Daoy (cell line): ENCODE measurements at places on chromosomes 5 and 9. TPM values are rescaled to one million over a fixed set of nuclear protein-coding genes. Genes with fewer than 3 reads are reported as not detected.

DNA sequence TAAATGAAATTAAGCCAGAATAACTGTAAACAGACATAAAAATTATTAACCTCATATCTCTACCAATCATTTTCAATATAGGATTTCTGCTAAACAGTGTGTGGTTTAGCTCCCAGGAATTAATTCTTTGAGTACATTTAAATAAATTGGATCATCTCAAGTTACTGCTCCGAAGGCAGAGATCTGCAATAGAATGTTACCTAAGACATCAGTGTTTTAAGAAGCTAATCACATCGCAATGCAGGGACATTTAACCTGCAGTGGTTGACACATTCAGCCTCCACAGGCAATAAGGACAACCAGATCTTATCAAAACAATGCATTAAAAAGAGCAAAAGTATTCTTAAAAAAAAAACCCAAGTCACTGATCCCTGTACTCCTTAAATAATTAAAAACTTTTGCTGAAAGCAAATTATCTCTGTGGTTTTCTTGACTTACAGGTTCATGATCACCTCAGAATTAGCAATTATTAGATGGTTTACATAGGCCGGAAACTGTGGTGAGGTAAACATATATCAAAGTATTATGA is 45.7 kb downstream of the PRDM6 start:
- no peak for DNase-seq

The SLC36A3 gene
- not detected in 2 replicates for total RNA-seq

The SVEP1 gene
- total RNA-seq = 0.86 and 1.3 TPM in 2 replicates

The WDR38 gene
- 0.12 TPM in 1 of 2 replicates, not detected in the other for total RNA-seq

DNA sequence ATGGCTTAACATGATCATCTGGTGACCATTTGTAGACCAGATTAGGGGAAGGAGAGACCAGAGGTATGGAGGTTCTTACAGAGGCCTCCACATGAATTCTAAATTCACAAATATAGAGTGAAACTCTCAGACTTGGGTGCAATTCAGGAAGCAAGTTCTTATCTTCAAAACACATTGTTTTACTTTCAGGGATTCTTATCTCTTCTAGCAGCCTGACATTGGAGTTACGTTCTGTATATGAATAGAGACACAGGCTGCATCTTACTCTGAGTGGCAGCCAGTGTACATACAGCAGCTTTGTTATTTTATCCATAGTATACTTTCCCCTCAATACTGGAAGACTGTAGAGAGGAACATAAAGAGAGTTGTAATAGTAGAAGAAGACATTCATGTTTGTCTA is 1331.7 kb upstream of the WWC1 start:
- DNase-seq = no peak

The ABLIM3 gene
- total RNA-seq = 6.4 and 10.6 TPM in 2 replicates

The DMRTA1 gene
- not detected in 2 replicates for total RNA-seq

- DNase-seq = peak; percentile 71
These were observed 674 bp downstream of the LHFPL2 start for GRCh38 chr5:78647838-78648358.

- DNase-seq = no peak
These were observed 133.2 kb downstream of the ERCC6L2 start for GRCh38 chr9:96008502-96009222.

- no peak for DNase-seq
These were observed 169.3 kb downstream of the DCP2 start for GRCh38 chr5:113145757-113146387.

DNA sequence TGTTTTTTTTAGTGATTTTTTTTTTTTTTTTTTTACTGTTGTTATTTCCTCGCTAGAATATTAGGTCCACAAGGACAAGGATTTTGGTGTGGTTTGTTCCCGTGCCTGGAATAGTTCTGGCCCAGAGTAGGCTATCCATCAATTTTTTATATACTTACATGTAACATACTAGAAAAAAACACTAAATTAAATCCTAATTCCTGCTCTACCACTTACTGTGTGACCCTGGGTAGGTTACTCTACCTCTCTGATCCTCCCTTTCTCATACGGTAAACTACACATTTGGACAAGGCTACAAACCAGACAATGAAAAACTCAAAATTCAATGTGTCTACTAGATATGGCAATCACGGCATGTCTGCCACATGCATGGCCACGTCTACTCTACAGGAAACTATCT is 141.3 kb upstream of the ABCA1 start:
- DNase-seq = no peak

- DNase-seq = no peak
These were observed 9.5 kb downstream of the CPLX2 start for GRCh38 chr5:175880797-175881312.

GRCh38 chr5:176726746-176727527 is 79.7 kb downstream of the TSPAN17 start:
- DNase-seq = no peak

- DNase-seq = peak; percentile 85
These were observed 65.7 kb downstream of the IRX2 start for GRCh38 chr5:2685651-2686272.

DNA sequence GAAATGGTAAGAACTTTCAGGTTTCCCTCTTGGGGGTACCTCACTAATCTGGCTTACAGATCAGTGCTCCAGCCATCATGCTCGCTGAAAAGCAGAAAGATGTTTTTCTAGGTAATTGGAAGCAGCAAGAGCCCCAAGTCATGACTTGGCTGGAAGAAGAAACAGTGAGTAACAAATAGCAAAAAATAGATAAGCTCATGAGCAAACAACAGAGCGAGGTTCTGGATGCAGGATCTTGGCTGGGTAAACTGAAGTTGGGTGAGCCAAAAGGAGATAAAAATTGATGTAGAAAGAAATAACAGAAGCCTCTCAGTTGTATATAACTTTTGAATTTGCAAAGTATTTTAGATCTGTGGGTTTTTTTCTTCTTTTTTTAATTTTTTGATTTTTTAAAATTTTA is 110.1 kb downstream of the INSYN2B start:
- no peak for DNase-seq

DNA sequence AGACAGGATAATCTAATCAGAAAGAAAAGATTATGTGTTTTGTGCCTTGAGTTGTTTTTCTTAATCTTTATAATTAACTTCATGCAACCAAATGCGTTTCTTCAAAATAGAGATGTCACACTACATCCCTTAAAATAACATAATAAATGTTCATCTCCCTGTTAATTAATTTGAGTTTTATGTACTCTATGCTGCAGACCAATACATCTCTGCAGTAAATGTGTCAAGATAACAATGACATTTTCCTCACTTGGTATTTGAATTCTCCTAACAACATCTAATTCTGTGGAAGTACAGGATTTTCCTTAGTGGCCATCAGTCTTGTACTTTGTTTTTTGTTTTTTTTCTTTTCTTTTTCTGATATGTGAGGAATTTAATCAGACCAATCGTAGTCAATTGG is 279.2 kb upstream of the TYRP1 start:
- DNase-seq = no peak

The LRRC19 gene
- total RNA-seq = not detected in 2 replicates

DNA sequence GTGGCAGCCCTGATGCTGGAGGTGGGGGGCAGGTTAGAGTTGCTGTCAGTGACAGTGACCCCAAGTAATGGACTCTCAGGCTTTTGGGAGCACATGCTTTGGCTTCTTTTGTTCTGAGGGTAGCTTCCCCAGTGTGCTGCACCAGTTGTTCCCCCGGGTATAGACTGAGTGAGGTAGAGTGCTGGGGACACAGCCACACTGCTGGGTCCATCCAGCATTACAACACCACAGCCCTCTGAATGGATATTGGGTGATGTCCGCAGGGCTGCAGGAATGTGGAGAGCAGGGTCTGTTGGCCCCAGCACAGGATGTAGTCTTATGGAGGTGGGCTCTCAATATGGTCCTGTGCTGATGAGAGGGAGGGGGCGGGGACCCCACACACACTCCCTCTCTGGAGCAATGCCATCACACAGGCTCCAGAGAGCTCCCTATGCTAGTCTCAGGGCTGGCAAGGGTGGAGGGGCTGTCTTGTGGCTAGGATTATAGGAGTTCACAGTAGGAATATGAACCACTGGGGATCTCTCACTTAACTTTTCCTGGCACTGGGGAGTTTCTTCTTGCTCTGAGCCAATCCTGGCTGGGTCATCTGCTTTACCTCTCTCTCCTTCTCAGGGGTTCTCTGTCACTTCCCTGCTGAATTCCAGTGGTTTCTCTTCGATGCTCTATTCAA is 20.7 kb downstream of the OSMR start:
- no peak for DNase-seq

DNA sequence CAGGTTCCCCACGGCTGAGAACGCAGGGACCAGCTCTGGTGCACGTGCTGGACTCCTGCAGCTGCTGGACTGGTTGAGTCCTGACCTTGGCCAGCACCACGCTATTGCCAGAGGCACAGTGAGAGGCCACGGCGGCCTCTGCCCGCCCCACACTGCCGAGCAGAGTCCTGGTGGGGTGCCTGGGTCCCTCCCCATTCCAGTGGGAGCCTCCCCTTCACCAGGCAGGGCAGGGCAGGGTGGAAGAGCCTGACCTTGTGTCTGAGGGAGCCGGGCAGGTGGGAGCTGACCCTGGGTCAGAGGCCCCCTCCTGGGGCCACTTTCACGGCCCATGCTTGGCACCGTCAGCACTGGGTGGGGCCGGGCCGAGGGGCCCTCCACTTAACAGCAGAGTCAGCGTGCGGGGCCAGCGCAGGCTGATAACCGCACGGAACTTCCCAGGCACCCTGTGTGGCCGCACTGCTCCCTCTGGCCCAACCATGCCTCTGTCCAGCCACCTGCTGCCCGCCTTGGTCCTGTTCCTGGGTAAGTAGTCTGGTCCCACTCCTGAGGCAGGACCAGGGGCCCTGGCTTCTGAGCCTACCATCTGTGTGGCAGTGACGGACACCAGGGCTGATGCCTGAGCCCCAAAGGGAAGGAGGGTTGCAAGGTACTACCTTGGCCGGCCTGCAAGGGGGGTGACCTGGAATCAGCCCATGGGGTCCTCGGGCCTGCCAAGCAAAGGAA is at the start of gene MAMDC4:
Gene MAMDC4 (plus strand): TSS at position 406 of the 723 bp plus-strand sequence. CDS start 71 bp downstream, at position 477.
- peak; percentile 5 for DNase-seq

DNA sequence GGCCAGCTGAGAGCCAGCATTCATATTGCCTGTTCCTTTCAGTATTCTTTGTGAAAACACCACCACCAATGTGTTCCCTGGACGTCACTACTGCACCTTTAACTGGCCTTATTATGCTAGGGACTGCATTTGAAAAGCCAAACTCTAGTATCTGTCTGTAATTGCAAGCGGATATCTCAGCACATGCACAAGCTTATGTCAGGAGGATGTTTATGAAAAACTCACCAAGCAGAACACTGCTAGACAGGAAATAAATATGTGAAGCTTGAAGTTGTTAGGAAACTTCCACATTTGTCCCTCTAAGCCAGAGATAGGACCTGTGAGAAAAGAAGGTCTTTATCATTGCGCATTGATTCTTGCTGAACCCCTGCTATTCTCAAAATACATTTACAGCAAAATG is 135.4 kb upstream of the CCDC152 start:
- DNase-seq = no peak

GRCh38 chr9:7910426-7911020 is 110.9 kb upstream of the DMAC1 start:
- no peak for DNase-seq

DNA sequence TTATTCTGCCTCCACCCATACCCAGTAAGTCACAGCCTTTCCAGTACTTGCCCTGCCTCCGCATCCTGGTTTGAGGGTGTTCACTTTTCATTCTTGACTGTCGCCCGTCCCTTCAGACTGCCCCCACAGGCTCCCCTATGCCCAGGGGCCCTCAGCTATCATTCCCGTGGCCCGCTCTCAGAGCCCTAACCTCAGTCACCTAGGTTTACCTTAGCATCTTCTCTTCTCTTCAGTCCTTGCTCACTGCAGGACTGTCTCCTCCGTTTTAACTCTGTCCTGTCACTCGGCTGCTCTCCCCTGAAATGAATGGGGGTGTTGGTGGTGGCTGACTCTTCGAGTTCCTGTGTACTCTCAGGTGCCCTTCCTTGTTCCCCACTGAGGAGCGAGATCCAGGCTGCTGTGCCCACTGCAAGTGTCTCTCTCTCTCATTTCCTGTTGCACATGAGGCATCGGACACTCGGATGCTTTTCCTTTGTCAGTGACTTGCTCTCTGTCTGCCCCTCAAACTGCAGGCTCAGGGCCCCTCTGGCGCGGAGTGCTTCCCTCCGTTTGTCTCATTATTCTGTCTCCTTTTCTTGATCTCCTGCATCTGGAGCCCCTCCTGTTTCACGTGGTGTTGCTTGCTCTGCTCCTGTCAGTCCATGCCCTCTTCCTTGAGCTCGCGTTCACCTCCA is 89.8 kb downstream of the CACNA1B start:
- no peak for DNase-seq

- no peak for DNase-seq
These were observed 26.1 kb upstream of the RNU6ATAC start for GRCh38 chr9:134190232-134191121.

The PCDHGA12 gene
- not detected in 2 replicates for total RNA-seq

GRCh38 chr5:88682131-88682530 is 200.9 kb downstream of the MEF2C start:
- no peak for DNase-seq

DNA sequence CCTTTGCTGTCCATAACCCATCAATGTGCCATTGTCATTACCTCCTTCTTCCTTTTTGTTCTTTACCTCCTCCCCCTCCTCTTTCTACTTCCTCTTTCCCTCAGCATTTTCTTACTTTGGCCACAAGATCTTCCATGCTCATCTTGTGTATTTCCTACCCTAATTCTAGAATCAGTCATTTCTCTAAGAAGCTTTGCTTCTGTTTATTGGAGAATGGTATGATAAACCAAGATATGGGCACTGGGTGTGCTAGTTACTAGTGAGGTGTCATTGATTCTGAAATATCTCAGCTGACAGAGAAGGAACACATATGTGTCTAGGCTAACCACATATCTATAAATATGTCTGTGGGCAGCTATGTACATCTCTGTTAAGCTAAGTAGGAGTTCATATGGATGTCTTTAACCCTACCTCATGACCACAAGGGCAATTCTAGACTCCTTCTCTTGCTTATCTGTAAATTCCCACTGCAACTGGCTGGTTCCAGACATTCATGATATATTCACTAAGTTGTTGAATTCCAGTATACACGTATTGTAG is 2051.3 kb upstream of the CDH9 start:
- no peak for DNase-seq

DNA sequence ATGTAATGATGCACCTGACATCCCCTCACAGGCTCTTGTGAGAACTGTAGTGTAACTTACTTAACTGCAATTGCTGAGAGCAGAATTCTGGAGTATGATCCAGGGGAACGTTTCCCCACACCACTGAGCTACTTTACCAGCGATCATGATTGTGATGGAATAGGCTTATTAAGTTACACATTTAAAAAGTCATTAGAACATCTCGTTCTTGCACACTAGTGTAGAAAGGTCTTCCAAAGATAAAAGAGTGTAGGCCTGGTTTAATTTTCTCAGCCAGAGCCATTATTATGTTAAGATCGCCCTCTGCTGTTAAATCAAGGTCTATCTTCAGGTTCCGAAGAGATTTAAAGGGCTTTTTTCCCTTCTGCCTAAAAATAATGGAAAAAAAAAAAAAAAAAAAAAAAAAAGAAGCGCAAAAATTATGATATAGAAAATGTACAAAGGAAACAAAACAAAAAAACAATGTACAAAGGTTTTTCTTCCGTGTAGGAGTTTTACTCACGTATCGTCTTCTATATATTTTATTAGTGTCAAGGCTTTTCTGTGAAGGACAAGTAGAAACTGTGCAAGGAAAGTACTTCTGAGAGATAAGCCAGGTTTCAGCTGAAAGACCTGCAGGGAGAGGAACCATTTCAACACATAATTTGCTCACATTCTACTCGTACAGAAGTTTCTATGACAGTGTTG is 18.6 kb upstream of the MOB3B start:
- DNase-seq = peak; percentile 20
